ENCODE measurements at places on chromosomes 16 and 17. TPM values are rescaled to one million over a fixed set of nuclear protein-coding genes. Genes with fewer than 3 reads are reported as not detected.

- no peak for DNase-seq
Measured at GRCh38 chr16:85935391-85935973, 36.5 kb downstream of the IRF8 start.

GRCh38 chr17:75727391-75727790 is 6.1 kb downstream of the ITGB4 start:
- no peak for DNase-seq

GRCh38 chr17:35947156-35947585 is 3.7 kb upstream of the LYZL6 start:
- DNase-seq: peak; percentile 65

The CDH8 gene
- total RNA-seq: not detected

- peak; percentile 81 for DNase-seq
Measured at GRCh38 chr16:71722801-71723536, 1.5 kb downstream of the PHLPP2 start.

The PRR29 gene
- total RNA-seq: 0.47 TPM

DNA sequence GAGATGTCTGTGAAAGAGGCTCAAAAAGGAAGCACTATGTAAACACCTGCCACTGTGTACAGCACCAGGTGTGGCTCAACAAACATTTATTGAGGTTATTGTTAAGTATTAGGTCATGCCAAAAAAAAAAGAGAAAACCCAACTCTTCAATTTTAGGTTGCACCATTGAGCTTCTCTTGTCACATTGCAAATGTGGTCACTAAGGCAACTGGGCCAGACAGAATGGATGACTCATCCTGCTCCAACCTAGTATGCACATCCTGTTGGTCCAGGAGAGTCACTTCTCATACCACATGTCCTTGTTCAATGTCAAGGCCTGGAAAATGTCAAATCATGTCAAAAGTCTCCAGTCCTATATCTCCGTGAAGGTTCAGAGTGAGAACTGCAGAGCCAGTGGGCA is 25.0 kb downstream of the HOXB1 start:
- peak; percentile 66 for DNase-seq

DNA sequence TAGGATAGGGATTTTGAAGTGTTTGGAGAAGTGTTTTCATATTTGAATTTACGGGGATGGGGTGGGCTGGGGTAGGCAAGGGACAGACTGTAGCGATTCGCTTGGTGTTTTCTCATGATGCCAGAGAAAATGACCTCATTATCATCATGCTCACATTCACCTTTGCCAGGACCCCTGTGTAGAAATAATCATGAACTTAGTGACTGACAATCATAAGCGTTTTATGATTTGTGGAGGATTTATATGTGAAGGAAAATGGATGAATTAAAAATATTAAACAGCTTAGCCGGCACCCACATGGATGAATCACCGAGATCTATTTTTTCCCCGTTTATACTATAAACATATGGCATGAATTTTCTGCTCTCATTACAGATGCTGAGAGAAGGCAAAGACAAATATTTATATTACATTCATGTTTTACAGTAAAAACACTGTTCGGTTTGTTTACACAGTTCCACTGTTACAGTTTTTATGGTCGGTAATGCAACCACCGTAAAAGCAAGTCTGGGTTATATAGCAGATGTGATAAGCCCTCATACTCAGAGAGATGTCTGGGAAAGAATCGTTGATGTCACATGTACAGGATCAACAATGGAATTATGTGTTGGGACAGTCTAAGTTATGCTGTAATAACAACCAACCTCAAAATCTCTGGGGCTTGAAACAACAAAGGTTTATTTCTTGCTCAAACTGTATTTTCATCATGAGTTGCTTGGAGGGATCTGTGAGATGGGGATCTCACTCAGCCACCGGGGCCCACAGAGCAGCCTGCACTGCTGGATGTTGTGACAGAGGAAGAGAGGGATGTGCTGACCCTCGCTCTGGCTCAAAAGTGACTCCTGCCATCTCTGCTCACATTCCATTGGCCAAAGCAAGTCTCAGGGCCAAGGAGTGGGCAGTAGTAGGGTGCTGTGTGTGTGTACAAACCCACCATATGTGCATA is 85.1 kb downstream of the WWOX start:
- DNase-seq: no peak

DNA sequence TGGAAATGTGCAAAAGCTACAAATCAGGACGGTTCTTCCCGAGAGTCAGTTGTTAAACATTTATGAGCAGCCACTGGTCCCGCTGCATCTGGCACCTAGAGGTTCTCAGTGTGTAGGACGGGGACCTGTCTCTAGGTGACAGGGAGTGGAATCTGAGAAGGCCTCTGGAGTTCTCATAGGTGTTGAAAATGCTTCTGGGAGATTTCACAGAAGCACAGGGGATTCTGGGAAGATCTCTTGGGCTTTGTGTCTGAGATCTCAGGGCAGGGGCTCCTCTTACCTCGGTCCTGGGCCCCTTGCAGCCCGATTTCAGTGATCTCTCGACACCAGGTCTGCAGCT is 8.9 kb downstream of the ALOX15 start:
- no peak for DNase-seq

The MC1R gene
- total RNA-seq: 17.4 TPM

DNA sequence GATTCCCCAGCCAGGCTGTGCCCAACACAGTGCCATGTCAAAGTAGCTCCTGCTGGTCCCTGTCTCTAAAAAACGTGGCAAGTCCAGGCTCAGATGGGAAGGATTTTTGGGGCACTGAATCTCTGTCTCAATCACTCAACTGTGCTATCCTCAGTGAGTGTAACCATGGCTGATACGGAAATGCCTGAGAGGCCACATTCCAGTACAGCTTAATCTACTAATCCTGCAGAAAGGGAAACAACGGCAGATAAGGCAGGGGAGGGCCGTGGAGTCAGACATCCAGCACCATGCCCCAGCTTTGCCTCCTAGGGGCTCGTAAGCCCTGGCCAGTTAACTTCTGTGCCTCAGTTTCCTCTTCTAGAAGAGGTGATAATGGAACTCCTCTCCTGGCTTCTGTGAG is 251.7 kb downstream of the CPPED1 start:
- no peak for DNase-seq

DNA sequence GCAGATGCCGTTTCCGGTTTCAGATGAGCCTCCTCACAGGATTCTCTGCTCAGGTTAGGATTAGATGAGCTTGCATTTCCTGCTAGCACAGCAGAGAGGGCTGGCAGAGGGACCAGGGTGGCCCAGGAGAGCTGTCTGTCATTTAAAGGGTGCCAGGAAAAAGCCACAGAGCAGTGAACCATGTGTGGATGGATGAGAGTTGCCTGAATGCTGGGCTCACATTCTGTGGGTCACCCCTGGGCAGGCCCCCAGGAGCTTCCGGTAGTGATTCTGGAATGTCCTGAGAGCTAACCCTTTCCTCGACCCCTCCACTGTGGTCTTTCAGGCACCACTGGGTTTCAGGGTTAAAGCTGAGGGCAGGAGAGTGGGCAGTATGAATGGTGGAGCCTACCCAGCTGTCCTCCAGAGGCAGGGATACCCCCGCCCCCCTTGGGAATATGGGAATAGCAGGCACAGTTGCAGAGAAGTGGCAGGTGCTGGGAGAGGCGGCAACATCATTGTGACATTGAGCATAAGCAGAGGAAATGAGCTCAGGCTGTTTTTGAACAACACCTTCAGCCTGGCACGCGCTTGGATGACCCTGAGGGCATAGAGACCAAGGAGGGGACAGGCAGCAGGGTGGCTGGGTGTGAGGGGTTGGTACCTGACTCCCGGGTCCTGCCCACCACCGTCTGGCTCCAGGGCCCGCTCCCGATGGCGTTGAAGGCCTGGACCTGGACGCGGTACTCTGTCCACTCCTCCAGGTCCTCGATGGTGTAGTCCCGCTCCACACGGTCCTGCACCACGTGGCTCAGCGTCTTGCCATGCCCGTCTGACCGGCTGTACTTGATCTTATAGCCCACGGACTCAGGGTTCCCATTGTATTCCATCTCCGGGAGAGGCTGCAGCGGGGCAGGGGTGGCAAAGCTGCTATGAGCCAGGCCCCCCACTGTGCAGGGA is 83.0 kb upstream of the CDC42EP4 start:
- no peak for DNase-seq

- DNase-seq: no peak
Measured at GRCh38 chr17:17468217-17469010, 8.4 kb upstream of the MED9 start.

DNA sequence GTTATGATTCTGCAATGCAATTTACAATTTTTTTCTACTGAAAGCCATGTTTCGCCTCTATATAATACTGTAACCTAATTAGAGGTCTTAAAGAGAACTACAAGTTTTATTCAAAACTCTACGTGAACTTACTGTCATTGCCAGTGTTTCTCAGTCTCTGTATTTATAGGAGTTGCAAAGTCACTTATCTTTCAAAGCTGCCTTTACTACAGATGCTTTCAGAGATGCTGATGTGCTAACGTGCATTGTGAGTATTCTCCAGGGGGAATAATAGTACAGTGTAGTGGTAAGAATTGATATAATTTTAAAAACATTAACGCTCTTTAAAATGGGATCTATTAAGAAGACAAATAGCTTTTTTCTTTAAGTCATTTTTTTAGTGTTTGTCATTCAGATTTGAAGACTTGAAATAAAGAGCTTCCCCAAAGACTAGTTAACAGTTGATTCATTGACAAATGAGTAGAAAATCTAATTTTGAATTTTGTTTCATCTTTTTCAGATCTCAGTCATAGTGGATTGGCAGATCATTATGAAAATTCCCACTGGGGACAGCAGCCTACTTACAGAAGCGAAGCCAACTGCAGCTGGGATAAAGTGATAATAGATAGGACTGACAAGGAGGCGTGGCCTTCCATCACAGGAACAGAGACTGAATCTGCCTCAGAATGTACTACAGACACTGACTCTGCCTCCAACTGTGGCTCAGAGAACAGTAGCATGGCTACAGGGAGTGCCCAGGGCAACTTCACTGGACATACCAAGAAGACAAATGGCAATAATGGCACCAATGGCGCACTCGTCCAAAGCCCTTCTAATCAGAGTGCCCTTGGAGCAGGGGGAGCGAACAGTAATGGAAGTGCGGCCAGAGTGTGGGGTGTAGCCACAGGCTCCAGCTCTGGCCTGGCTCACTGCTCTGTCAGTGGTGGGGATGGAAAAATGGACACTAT is 79.9 kb downstream of the TMC6 start:
- no peak for DNase-seq

DNA sequence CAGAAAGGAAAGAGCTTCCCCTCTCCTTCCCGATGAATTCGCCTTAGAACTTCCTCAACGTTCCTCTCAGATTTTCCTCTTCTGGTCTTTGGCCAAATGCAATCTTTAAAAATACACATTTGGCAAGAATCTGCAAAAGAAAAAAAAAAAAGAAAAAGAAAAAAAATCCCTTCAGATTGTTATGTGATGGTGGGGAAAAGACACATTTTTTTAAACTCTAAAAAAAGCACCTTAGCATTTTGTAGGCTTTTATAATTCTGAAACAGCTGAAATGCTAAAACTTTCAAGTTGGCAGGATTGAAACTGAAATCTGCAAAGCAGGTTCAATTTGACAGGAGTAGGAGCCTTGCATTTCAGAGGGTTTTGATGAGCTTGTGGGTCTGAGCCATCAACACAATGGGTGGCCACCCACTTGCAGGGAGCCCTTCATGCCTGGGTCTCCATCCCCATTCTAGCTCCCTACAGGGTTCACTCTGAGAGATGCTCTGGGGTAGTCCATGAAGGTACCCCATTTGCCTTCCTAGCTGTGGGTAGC is 33.1 kb downstream of the CACNG3 start:
- no peak for DNase-seq

The USP43 gene
- 8.5 TPM for total RNA-seq

DNA sequence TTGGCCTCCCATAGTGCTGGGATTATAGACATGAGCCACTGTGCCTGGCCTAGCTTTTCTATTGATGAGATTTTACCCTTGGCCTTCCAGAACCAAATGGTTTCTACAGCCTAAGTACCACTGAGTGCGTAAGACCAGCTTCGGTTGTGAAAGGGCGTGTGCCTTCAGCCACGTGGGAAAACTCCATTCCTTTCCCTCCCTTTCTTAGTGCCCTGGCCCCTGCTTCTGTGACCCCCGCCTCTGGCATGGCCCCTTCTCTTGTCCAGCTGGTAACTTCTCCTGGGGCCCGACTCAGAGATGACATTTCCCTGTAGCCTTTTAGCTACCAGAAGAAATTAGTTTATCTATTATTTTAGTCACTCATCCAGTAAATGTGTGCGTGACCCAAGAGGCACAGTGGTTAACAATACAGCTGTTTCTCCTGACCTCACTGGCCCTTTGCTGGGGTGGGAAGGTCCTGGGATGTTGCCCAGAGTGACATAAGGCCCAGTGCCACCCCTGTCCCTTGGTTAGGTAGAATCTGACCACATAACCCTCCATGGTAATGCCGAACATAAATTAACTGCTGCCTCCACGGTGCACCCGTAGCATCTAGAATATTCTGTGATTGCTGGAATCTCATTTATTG is 97.3 kb downstream of the PLCG2 start:
- DNase-seq: no peak

DNA sequence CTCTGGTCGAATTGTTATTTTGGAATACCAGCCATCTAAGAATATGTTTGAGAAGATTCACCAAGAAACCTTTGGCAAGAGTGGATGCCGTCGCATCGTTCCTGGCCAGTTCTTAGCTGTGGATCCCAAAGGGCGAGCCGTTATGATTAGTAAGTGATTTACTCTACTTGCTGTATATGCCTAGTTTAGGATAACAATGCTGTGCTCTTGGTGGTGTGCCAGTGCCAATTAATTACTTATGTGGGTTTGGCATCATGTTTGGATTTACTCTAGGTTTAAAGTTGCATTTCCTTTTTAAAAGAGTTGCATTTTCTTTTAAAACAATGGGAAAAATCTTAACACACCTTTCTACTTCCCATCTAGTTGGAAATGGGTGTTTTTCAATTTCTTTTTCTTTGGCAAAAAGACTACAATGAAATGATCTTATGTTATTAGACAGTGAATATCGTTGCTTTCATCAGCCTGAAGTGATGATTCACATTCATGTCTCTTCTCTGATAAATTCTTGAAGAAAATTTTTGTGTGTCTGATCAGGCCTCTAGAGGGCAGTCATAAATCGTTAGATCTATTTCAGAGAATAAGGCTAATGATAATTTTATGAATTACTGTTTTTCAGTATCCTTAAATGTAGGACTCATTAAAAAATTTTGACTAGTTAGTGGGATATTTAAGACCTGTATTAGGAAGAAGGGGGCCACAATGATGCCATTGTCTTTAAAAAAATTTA is 5.6 kb downstream of the SF3B3 start:
- DNase-seq: peak; percentile 9

- DNase-seq: no peak
Measured at GRCh38 chr16:24826817-24827566, 18.8 kb upstream of the SLC5A11 start.

The CD7 gene
- total RNA-seq: not detected
